Stomach (tissue), 19 donors: ENCODE measurements at places on chromosomes 16 and 17.
A peak's percentile ranks its signal among the peaks of the same experiment; 100 is the strongest.

- DNase-seq, result peak; percentile 49
- H3K4me3 ChIP-seq, result peak within 1 kb of the TSS; percentile 57
- H3K27ac ChIP-seq, result peak within 1 kb of the TSS; percentile 80
- peaks cover 88% of the 10 kb centered on the region for H3K4me1 ChIP-seq
- H3K36me3 ChIP-seq, result no peaks in the 10 kb centered on the region
Measured at GRCh38 chr17:79023886-79024771, at the start of gene C1QTNF1. C1QTNF1 (plus strand) TSS chr17:79024169; CDS start chr17:79043969, 19,800 bp downstream.

DNA sequence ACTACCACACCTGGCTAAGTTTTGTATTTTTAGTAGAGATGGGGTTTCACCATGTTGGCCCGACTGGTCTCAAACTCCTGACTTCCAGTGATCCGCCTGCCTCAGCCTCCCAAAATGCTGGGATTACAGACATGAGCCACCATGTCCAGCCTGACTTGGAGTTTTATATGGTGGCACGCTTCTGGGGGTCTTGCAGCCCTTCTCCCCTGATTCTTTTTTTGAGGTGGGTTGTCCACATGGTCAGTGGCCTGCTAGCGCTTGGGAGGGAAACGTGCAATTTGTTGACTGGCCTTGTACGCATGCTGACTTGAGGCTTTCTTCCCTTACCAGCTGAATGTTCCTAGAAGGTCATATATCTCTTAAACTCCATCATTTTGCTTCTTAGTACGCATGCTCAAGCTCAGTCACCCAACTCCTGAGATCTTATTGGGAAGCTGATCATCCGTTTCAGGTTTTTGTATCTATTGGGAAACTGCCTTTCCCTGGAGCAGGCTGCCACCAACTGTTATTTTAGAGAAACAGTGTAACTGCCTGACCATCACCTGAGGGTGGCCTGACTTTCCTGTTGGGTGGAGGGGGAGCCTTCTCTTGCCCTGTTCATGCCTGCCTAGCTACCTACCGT, 13.7 kb upstream of the LDHD start:
- H3K4me3 ChIP-seq, result no peak overlapping the region
- no peaks in the 10 kb centered on the region for H3K27me3 ChIP-seq
- DNase-seq, result no peak
- H3K27ac ChIP-seq, result no peak overlapping the region

DNA sequence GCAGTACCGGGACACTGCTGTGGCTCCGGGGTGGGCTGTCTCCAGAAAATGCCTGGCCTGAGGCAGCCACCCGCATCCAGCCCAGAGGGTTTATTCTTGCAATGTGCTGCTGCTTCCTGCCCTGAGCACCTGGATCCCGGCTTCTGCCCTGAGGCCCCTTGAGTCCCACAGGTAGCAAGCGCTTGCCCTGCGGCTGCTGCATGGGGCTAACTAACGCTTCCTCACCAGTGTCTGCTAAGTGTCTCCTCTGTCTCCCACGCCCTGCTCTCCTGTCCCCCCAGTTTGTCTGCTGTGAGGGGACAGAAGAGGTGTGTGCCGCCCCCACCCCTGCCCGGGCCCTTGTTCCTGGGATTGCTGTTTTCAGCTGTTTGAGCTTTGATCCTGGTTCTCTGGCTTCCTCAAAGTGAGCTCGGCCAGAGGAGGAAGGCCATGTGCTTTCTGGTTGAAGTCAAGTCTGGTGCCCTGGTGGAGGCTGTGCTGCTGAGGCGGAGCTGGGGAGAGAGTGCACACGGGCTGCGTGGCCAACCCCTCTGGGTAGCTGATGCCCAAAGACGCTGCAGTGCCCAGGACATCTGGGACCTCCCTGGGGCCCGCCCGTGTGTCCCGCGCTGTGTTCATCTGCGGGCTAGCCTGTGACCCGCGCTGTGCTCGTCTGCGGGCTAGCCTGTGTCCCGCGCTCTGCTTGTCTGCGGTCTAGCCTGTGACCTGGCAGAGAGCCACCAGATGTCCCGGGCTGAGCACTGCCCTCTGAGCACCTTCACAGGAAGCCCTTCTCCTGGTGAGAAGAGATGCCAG, 12.9 kb downstream of the STH start:
- no peak overlapping the region for H3K27ac ChIP-seq
- DNase-seq, result no peak
- no peaks in the 10 kb centered on the region for H3K4me1 ChIP-seq

GRCh38 chr16:83338941-83339340, 468.8 kb upstream of the HSBP1 start:
- no peaks in the 10 kb centered on the region for H3K27me3 ChIP-seq
- H3K4me1 ChIP-seq, result no peaks in the 10 kb centered on the region
- no peak for DNase-seq
- H3K36me3 ChIP-seq, result no peaks in the 10 kb centered on the region

DNA sequence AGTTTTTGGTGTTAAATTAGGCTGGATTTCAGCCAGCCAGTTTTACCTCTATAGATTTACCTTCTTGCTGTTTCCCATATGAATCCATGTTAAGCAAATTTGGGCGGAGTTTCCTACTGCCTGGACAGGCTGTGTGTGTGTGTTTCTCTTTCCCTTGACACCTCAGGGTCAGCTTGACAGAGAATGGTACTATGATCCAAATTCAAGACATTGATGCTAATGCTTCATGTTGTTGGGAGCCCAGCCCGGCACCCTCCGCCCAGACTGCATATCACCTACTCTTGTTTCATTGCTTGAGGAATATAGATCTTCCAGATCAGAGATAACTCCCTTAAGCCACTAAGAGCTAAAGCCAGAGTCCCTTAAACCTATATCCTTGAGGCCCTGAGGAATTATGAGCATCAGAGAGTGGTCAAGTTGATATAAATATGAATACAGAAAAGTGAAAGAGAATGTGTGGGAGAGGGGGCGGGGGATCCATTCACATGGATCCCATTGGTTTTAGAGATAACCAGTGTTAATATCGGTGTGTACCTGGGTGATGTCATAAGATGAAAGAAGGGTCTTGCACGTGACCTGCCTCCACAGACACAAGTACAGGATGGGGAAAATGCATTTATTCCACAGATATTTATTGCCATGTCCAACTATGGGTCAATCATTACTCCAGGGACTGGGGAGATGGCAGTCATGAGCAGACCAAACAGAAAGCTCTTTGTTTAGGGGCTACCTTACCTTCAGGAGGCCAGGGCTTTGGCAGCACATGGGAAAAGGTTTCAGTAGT, 69.7 kb downstream of the WIPI1 start:
- DNase-seq, result no peak
- no peak overlapping the region for H3K27ac ChIP-seq

DNA sequence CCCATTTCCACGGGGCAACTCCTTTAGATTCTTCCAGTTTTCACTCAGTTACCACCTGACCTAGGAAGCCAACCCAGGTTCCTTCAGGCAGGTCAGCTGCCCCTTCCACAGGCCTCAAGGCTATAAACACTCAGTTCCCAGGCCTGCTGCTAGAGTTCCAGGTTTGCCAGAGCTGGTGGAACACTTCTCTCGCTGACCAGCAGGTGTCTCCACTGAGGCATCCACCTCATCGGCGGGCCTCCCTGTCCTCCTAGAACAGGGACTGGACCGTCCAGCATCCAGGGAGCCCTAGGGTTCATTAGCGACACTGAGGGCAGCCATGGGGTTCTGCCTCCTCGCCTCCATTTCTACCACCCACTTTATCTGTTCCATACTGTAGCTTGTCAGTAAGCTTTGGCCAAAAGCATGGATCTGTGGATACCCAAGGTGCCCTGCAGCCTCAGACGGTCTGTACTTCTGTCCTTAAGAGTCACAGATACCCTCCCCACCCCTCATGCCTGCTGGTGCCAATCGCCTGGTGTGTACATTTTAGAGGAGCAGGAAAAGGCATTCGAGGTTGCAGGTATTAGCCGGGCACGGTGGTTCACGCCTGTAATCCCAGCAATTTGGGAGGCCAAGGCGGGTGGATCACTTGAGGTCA, 29.0 kb downstream of the PIMREG start:
- peak overlapping the region; percentile 77 for H3K27ac ChIP-seq
- H3K27me3 ChIP-seq, result no peaks in the 10 kb centered on the region
- DNase-seq, result peak; percentile 91
- no peaks in the 10 kb centered on the region for H3K4me1 ChIP-seq
- H3K4me3 ChIP-seq, result no peak overlapping the region
- no peaks in the 10 kb centered on the region for H3K36me3 ChIP-seq

DNA sequence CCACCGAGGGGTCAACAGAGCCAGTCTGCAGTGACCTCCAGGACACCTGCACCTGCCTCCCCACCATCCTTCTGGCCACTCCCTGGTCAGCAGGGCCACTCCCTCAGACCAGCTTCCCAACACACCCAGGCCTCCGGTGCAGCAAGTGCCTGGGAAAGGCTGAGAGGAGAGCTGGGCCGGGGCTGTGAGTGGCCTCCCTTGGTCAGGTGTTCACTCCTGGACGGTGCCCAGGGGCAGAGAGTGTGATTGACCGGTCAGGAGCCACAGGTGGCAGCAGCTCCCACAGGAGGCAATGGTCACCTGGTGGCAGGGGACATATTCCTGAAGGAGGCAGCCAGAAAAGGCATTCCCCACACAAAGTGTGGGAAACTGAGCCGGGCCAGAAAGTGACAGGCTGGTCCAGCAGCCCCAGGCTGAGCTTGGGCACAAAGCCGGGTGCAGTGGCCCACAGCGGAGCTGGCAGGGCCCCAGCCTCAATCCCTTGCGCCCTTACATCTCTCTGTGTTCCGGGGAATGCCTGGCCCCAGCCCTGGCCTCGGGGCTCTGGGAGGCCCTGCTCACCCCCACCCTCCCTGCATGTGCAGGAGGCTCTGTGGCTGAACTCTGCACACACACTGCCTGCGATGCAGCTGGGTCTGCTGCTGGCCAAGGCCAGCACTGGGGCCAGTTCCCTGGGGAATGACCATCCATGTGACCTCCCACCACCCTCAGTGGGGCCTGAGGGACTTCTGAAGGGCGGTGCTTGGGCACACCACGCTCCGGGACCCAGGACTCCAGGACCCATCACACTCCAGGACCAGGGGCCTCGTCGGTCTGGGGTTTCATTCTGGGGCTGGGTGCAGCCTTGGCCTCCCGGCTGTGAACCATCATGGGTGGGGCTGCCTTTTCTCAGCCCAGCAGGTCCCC, 1.2 kb upstream of the C17orf99 start:
- peak overlapping the region; percentile 85 for H3K27ac ChIP-seq
- H3K27me3 ChIP-seq, result no peaks in the 10 kb centered on the region
- no peak overlapping the region for H3K4me3 ChIP-seq
- H3K4me1 ChIP-seq, result peaks cover 93% of the 10 kb centered on the region
- no peaks in the 10 kb centered on the region for H3K36me3 ChIP-seq
- DNase-seq, result peak; percentile 76

GRCh38 chr16:155031-155398, 2.6 kb downstream of the HBZ start:
- H3K4me3 ChIP-seq, result no peak overlapping the region
- H3K27ac ChIP-seq, result no peak overlapping the region
- no peak for DNase-seq
- H3K27me3 ChIP-seq, result peaks cover 22% of the 10 kb centered on the region

DNA sequence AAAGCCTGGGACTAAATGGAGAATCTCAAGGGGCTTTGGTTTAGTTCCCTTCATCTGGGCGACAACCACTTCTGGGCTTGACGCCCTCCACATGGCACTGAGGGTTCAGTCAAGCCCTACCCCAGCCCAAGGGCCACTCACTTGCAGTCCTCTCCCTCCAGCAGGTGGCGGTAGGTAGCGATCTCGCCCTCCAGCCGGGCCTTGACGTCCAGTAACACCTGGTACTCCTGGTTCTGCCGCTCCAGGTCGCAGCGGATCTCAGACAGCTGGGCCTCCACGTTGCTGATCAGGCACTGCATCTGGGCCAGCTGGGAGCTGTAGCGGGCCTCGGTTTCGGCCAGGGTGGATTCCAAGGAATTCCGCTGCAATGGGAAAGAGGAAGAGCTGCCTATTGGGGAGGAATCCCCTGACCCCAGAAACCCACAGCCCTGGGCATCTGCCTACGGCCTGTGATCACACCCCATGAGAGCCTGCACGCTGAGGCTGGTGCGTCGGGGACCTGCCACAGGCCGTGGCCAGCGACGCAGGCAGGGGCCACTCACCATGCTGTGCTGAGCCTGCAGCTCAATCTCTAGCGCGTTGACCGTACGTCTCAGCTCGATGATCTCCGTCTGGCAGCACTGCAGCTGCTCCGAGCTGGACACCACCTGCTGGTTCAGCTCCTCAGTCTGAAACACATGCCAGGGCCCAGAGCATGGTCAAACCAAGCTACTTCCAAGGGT, 2.7 kb downstream of the KRT36 start:
- no peak overlapping the region for H3K27ac ChIP-seq
- H3K4me1 ChIP-seq, result peaks cover 5% of the 10 kb centered on the region
- peaks cover 15% of the 10 kb centered on the region for H3K27me3 ChIP-seq
- no peak overlapping the region for H3K4me3 ChIP-seq
- no peak for DNase-seq

DNA sequence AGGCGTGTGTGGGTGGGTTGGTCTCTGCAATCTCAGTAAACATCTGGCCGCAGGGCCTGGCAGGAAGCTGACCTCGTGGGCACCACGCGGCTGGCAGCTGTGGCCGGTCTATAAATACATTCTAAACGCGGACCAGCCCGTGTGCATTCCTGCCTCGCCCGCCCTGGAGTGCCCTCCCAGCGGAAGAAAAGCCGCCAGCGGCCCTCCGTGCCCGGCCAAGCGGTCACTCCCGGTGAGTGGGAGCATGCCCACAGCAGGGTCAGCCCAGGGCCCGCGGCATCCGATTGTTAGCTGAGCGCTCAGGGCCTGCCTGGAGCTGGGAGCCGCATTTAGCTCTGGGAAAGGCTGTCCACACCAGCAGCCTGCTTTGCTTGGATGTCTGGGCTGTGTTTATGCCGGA, 10.3 kb downstream of the ZNF469 start:
- H3K27ac ChIP-seq, result no peak overlapping the region
- peaks cover 15% of the 10 kb centered on the region for H3K4me1 ChIP-seq
- H3K4me3 ChIP-seq, result no peak overlapping the region
- H3K36me3 ChIP-seq, result no peaks in the 10 kb centered on the region
- no peaks in the 10 kb centered on the region for H3K27me3 ChIP-seq

DNA sequence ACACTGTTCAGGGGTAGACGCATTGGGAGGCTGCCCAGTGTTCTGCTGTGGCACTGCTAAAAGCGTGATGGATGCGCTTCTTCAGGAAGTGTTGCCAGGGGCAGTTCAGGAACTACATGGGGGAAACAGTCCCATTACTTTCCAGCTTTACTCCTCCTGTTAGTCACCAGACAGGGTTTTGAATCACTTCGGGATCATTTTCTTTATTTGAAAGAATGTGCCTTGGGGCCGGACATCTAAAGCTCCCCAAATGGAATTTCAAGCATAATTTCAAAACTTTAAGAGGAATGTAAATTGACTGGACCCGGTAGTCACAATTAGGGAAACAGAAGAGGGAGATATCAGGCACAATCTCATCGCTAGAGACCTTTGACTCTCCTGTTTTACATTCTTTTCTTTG, 1.3 kb upstream of the KRTAP2-1 start:
- H3K4me1 ChIP-seq, result no peaks in the 10 kb centered on the region
- no peak for DNase-seq
- H3K27ac ChIP-seq, result no peak overlapping the region
- no peaks in the 10 kb centered on the region for H3K36me3 ChIP-seq
- H3K4me3 ChIP-seq, result no peak overlapping the region
- H3K27me3 ChIP-seq, result no peaks in the 10 kb centered on the region
